ENCODE measurements at places on chromosomes 16 and 17.

- ATAC-seq, result no peak
These were observed 32.9 kb downstream of the SYNRG start for GRCh38 chr17:37576281-37576680.

- no peak for ATAC-seq
These were observed 2.0 kb upstream of the CCDC92B start for GRCh38 chr17:2751491-2751890.

DNA sequence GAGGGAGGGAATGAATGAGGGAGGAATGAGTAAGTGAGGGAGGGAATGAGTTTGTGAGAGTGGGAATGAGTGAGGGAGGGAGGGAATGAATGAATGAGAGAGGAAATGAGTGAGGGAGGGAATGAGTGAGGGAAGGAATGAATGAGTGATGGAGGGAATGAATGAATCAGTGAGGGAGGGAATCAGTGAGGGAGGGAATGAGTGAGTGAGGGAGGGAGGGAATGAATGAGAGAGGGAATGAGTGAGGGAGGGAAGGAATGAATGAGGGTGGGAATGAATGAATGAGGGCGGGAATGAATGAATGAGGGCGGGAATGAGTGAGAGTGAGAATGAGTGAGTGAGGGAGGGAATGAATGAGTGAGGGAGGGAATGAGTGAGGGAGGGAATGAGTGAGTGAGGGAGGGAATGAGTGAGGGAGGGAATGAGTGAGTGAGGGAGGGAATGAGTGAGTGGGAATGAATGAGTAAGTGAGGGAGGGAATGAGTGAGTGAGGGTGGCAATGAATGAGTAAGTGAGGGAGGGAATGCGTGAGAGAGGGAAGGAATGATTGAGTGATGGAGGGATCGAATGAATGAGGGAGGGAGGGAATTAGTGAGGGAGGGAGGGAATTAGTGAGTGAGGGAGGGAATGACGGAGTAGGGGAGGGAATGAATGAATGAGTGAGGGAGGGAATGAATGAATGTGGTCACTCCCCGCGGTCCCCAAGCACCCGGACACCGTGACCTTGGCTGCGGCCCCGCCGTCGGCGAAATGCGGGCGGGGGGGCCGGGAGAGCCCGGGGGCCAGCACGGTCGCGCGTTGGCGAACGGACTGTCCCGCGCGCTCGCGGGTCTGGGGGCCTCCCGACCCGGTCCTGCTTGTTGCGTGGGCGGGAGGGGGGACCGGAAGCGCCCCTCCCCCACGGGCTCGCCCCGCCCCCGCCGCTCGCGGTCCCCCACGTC is 1.1 kb upstream of the UBE2I start:
- peak; percentile 23 for ATAC-seq

- ATAC-seq, result peak; percentile 99
These were observed 14.7 kb downstream of the LRRC75A start for GRCh38 chr17:16477255-16477654.

GRCh38 chr16:86831366-86831765 is 253.0 kb downstream of the FOXL1 start:
- ATAC-seq, result no peak

DNA sequence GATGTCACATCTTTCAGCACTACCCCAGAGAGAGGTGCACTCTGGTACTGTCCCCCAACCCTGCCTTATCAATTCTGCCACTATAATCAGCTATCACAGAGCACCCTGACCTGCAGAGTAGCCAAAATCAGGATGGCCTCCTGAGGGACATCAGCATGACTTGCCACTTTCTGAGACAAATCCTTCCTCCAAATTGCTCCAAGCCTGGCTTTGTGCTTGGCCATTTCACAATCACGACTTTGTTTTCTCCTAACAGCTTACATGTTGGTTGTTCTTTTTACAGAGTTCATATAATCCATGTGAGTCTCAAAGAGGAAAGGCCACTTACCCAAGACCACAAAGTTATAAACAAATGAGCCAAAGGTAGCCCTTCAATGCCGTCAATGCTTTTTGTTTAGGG is 449.0 kb upstream of the CDH5 start:
- no peak for ATAC-seq

- no peak for ATAC-seq
These were observed 55.4 kb downstream of the SDK2 start for GRCh38 chr17:73588891-73589290.

GRCh38 chr16:51124896-51125295 is 26.2 kb downstream of the SALL1 start:
- no peak for ATAC-seq

- ATAC-seq, result no peak
These were observed 1.9 kb upstream of the NFAT5 start for GRCh38 chr16:69563605-69564580.

All from SK-N-SH treated with all-trans-retinoic acid at 6 μM for 48 hours (cell line).